ENCODE measurements at places on chromosomes 7 and 10.

DNA sequence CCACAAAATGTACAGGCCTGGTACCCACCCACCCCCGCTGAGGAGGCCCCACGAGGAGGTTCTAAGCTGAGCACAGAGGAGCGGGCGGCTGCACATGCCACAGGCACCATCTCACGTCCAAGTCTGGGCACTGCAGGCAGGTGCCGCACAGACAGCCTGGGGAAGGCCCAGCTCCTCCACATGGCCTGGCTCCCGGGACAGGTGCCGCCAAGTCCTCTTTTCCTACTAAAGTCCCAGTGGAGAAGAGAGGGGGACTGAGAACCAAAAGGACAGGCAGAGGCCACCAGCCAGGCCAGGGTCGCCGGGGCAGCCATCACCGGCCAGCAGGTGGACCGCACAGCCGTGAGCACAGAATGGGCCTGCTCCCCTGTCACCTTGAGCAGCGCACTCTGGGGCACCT is 91.1 kb downstream of the MAD1L1 start:
- no peak for DNase-seq

DNA sequence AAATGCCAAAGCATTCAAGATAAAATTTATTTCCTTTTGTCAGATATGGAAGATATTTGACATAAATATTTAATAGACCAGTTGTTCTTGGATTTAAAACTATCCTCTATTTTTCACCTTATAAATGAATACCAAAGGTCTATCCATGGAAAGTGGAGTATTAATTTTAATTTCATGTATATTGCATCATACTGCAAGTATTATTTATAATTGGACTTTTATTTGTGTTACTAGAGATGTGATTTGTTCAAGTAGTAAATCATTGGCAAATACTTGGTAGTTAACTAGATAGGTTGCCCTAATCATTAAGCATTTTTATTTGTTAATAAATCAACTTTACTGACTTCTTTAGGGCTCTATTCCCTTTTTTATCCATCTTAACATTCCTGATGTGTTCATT is 98.1 kb downstream of the CDC14C start:
- no peak for DNase-seq

DNA sequence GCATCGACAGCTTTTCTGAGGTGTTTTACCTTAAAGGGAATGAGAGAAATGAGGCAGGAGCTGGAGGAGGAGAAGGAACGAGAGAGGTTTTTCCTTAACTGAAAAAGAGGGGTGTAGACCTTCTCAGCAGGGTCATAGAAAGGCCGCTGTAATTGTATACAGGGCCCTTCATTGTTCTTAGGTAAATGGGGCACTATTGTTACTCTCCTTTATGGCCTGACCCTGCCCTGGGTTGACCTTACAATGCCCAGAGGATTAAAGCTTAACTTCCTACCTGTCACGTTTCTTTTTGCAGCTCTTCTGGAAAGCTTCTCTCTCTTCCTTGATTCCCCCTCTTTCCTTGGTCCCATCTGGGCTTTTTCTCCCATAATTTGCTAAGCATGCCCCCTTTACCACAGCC is 13.7 kb upstream of the PDLIM1 start:
- no peak for DNase-seq

DNA sequence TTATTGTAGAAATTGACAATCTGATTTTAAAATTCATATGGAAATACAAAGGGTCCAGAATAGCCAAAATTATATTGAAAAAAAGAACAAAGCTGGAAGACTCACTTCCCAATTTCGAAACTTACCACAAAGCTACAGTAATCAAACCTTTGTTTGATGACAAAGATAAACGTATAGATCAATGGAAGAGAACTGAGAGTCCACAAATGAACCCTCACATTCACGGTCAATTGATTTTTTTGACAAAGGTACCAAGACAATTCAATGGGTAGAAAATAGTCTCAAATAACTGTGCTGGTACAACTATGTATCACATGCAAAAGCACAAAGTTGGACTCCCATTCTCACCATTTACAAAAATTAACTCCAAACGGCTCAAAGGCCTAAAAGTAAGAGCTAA is 8.7 kb downstream of the KPNA7 start:
- DNase-seq, result no peak

DNA sequence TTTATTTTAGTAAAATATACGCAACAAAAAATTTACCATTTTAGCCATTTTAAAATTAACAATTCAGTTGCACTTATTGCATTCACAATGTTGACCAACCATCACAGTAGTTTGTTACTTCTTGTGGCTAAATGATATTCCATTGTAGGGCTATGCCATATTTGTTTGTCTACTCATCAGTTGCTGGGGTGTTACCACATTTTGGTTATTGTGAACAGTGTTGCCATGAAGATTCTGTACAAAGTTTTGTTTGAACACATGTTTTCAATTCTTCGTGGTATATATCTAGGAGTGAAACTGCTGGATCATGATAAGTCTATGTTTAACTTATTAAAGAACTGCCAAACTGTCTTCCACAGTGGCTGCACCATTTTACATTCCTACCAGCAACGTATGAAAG is 46.3 kb upstream of the ZNF365 start:
- DNase-seq, result no peak

DNA sequence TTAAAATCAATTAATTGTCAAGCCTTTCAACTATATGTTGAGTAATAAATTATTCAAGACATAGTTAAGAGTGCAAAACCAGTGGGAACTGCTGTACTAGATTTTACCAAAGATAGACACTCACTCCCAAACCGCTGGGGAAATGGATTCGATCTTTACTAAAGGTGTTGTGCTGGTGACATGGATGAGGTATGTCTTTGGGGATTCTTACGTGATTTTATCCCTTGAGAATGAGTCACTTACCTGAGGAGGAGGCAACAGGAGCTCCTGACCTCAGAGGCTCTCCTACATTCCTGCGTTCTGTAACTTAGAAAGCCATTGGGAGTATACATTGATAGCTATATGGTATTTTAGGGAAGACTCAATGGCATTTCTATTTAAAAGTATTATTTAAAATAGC is 165.5 kb downstream of the PKD1L1 start:
- DNase-seq, result no peak

GRCh38 chr7:2083362-2083761 is 149.4 kb downstream of the MAD1L1 start:
- DNase-seq, result no peak

GRCh38 chr10:121694966-121695643 is 96.9 kb upstream of the FGFR2 start:
- DNase-seq, result no peak

GRCh38 chr10:58556516-58557165 is 44.0 kb downstream of the BICC1 start:
- DNase-seq, result no peak

DNA sequence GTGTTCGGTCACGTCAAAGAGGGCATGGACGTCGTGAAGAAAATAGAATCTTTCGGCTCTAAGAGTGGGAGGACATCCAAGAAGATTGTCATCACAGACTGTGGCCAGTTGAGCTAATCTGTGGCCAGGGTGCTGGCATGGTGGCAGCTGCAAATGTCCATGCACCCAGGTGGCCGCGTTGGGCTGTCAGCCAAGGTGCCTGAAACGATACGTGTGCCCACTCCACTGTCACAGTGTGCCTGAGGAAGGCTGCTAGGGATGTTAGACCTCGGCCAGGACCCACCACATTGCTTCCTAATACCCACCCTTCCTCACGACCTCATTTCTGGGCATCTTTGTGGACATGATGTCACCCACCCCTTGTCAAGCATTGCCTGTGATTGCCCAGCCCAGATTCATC is 6.5 kb downstream of the PPIF start:
- DNase-seq, result no peak

Measured in effector memory CD8-positive, alpha-beta T cell (primary cell).